ENCODE measurements at places on chromosomes 16 and 17.
A peak's percentile ranks its signal among the peaks of the same experiment; 100 is the strongest.

GRCh38 chr16:50705436-50706110 is 12.2 kb downstream of the NOD2 start:
- no peak for DNase-seq

- no peak for DNase-seq
These were observed 120.6 kb upstream of the TNRC6C start for GRCh38 chr17:77837917-77838316.

GRCh38 chr17:64459284-64459747 is 10.4 kb downstream of the MILR1 start:
- DNase-seq, result no peak

GRCh38 chr17:58224315-58224714 is 5.3 kb upstream of the MKS1 start:
- DNase-seq, result no peak

- DNase-seq, result no peak
These were observed 3.4 kb downstream of the ABCA9 start for GRCh38 chr17:69057280-69057679.

DNA sequence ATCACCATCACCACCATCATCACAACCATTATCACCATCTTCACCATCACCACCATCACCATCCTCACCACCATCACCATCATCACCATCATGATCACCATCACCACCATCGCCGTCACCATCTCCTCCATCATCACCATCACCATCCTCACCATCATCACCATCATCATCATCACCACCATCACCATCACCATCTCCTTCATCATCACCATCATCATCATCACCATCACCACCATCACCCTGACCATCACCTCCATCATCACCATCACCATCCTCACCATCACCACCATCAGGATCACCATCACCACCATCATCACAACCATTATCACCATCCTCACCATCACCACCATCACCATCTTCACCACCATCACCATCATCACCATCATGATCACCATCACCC is 14.1 kb downstream of the SCNN1B start:
- no peak for DNase-seq

DNA sequence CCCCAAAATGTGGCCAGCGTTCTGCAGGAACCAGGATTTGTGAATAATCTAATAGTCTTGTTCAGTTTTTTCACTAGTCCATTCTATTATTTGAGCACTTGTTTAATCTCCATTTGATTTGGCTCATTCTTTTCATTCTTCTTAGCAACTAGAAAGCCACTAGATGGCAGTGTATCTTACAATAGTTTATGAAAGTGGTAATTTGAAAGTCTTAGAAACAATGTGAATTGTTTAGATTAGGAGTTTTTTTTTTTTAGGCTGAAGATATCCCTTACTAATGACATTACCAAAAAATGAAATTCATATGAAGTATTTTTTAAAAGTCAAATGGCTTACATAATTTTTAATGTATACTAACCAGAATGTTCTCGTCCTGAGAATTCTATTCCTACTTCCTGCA is 6.7 kb downstream of the ERI2 start:
- DNase-seq, result no peak

- no peak for DNase-seq
These were observed 4.0 kb downstream of the LASP1 start for GRCh38 chr17:38873640-38874380.

GRCh38 chr16:83231729-83232128 is 576.0 kb upstream of the HSBP1 start:
- no peak for DNase-seq

GRCh38 chr17:16623282-16623681 is 30.4 kb downstream of the ZNF624 start:
- no peak for DNase-seq

- DNase-seq, result no peak
These were observed 16.7 kb downstream of the PGS1 start for GRCh38 chr17:78395155-78395554.

GRCh38 chr16:49558451-49558850 is 184.8 kb downstream of the C16orf78 start:
- no peak for DNase-seq

GRCh38 chr16:83992624-83993023 is 24.6 kb downstream of the NECAB2 start:
- no peak for DNase-seq

GRCh38 chr17:72996791-72997190 is 95.7 kb downstream of the SLC39A11 start:
- DNase-seq, result no peak

DNA sequence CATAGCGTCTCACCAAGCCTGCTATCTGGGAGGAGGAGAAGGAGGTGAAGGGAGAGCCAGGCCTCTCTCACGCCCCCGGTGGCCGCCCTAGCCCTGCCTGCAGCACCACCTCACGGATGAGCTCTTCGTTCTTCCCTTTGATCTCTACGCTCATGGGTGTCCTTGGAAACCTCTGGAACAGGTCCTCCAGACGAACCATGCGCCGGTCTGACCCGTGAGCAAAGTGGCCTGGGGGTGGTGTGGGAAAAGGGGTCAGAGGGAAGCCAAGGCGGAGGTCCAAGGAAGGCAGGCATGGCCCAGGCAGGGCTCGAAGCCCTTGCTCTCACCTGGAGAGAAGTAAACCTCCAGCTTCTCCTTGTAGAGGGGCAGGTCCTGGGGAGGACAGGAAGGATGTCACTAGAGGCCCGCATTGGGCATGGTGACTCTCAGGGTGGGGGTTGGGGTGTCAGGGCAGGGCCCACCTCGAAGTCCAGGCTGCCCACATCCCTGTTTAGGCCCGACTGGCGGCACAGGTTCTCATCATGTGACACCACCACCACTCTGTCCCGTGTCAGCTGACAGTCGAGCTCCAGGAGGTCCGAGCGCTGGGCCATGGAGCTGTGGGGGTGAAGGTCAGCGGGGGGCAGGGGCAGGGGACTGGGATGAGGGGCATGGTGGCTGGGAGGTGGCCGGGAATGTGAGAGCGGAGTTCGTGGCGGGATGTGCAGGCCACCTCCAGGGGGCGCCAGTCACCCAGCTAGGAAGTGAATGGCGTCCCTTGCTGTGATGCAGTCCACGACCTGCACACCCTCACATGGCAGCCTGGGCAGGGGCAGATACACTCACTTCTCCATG is 923 bp downstream of the GDPD3 start:
- peak; percentile 54 for DNase-seq

GRCh38 chr17:76239538-76240274 is 587 bp downstream of the RNF157 start:
- DNase-seq, result no peak

GRCh38 chr16:29684679-29685078 is 5.7 kb downstream of the QPRT start:
- no peak for DNase-seq

Measured in CD4-positive, alpha-beta T cell treated with Interleukin-2 at 100 ng/mL for 4 hours (primary cell).